ENCODE measurements at places on chromosomes 1 and 21.

- no peak for DNase-seq
Measured at GRCh38 chr1:244318512-244318911, 133.2 kb downstream of the ADSS2 start.

- DNase-seq = no peak
Measured at GRCh38 chr1:75171876-75172275, 37.7 kb downstream of the LHX8 start.

DNA sequence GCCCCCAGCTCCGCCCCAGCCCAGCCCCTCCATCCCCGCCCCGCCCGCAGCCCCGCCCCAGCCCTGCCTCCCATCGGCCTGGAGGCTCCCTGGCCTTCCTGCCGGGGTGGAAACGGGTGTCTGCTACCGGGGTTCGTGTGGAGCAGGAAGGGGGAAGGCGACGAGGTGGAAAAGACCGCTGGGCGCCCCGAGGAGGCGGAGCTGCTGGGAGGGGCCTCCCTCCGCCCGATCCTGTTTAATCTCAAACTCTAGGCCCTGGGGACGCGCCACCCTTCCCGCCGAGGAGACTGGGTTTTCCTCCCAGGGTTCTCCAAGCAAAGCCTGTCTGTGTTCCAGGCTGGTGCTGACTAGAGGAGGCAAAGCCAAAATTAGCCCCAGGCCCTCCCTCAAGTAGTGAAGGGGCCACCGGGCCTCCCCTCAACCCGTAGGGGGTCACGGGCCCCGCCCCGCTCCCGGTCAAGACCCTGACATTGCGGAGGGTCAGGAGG lies 16.2 kb upstream of the TTLL10 start:
- peak; percentile 44 for DNase-seq

DNA sequence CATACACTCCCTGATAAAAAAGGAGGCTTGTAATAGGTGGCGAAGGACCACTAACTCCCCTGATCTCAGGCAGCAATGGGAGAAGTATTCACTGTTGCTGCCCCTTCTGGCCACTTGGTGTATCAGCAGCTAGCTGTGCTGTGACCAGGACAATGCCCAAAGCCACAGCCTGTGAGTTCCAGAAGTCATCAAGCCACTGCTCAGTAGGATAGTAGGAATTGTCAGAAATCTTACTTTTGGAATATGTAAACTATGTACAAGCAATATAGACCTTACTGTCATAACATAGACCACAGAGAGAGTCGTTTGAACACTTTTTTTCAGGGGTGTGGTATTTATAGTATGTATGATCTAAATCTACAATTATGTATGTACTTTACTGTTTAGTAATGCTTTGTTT lies 248.3 kb upstream of the CAMK1G start:
- peak; percentile 20 for DNase-seq

GRCh38 chr1:47474278-47475193 lies 36.7 kb downstream of the FOXD2 start:
- no peak for DNase-seq

DNA sequence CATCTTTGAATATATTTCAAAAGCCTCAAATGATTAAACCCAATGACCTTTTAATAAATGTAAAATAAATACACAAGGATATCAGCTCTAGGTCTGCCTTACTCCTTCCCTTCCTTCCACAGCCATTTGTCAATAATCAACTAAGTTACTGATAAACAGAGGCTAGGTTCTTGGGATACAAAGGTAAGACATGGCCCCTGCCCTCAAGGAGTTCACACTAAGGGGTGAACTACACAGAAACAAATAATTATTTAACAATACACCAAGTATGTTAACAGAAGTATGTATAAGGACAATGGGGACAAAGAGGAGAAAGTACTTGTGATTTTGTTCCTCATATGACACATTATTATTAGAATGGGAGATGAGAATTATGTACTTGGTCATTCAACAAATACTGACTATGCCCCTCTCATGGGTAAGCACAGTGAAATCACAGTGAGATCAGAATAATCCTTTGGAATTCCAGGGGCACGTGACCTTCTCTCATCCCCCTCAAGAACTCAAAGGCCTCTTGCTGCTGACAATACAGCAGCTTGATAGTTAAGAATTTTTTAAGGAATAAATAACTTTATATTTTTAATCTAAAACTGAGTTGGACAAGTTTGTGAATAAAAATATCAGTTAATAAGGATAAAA lies 40.2 kb downstream of the ATP1B1 start:
- DNase-seq = no peak

DNA sequence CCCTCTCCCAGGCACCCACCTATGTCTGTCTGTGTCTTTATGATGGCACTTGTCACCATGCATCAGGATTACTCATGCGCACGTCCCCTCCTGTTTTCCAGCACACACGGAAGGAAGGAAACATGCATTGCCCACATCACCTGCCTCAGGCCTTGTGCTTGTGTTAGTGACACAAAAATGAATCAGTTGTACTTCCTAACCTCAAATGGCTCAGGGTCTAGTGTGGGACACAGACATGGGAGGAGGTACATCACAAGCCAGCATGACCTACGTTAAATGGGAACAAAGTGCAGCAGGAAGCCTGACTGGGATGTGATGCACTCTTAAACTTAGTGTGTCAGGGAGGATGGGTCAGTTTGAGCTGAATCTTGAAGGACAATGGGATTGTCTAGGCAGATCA lies 126.7 kb downstream of the TRABD2B start:
- no peak for DNase-seq

- DNase-seq = no peak
Measured at GRCh38 chr21:45747802-45748445, 104.4 kb downstream of the PCBP3 start.

DNA sequence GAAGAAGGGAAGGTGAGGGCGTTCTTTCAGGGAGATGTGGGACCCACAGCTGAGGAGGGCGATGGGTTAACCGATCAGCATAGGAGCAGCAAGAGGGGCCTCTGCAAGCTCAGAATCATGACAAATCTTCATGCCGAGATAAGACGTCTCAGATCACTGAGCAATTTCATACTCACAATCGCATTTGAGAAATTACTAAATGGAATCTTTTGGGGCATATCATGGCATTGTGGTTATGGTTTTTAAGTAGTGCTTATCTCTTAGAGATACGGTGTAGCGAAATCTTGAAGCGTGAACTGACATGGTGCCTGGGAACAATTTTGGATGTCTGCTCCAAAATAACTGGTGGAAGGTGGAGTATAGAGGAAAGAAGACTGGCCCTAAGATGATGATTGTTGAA lies 6.2 kb downstream of the TNNT2 start:
- no peak for DNase-seq

DNA sequence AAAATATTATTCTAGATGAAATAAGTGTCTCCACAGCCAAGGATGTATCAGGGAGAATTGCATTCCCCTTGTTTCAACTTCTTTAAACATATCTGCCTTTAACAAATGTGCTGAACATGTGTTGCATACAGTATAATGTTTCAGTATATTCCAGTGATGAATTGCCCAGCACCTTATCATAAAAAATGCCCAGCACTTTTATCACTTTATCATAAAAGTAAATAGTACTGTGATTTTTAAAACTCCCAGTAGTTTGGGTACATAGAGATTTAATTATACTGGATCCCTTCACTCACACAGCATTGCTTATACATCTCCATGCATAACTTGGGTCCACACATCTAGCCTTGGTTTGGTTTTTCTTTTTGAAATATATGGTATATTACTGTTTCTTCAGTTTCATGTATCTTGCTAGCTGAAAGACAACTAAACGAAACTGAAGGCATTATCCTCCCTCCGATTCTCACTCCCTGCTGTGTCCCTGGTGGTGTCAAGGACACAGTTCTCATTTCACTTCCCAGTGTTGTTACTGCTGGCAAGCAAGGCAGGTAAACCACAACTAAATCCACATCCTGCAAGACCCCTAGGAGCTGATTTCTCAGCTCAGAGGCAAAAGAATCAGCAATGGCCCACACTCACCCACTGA lies 118.2 kb upstream of the SLC44A3 start:
- no peak for DNase-seq

- DNase-seq = no peak
Measured at GRCh38 chr1:217230412-217230811, 400.5 kb downstream of the GPATCH2 start.

DNA sequence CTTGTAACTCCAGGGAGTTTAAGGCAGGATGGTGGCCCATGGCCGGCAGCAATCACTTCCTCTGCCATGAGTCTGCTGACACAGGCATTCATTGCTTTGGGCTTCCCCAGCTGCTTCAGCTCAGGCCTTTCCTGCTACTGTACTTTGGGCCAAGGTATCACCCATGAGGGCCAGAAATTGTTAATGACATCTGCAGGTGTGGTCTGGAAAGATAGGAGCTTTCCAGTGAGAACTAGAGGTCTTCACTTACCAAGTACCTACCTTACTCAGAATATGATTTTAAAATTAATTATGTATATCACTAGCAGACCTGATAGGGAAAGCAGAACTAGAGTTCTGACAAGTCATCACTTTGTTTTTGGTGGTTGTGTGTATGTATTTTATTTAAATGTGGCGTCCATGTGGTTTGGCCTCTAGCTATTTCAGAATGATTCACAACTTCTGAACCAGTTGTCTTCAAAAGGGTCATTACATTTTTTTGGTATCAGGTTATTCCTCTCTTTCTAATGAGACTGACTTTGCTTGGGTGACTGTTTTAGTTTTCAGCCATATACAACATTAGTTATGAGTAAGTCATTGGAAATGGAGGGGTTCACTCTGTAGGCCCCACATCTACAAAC lies 2.7 kb downstream of the RGL1 start:
- DNase-seq = no peak

DNA sequence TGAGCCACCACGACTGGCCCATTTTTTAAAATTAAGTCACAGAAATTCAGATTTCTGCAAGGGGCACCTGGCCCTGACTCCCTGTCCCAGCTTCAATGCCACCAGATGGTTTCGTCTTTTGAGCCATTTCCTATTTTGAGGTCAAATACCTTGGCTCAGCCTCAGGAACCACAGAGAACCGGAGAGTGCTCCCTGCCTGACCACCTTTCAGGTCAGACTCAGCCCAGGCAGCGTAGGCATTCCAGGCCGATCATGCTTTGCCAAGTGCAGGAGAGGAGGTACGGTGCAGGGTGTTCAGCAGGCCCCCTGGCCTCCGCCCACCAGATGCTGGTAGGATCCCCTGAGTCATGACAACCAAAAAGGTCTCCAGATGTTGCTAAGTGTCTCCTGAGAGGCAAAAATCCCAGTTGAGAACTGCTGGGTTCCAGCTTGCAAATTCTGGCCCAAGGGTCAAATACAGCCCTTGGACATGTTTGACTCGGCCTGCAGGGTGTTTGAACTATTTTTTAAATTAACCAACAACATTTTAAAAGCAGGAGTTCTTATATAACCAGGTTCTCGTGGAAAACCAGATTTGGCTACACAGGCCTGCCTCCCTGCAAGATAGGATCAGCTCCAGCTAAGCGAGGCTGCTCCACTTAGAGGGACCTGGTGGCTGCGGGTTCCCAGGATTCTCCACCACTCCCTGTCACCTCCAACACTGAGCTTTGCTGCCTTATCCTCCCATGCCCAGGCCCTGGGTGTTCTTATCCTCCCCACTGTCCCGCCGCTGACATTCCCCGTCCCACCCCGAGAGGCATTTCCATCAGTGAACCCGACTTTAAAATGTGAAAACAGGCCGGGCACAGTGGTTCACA lies 61.9 kb upstream of the TARDBP start:
- no peak for DNase-seq

DNA sequence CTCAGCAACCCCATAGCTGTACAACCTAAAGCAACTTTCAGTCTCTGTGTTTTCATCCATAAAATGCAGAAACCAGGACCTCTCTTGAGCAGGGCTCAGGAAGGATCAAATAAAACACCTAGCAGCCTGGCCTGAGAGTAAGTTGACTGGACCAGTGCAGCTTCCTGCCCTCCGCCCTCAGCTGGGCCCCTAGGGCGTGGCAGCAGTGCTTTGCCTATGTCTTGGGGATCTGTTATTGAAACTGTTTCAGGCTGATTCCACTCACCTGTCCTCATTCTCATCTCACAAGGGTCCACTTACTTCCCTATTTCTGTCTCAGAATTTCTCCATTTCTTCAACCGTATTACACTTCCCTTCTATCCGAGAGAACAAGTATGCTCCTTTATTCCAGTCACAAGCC lies 17.3 kb downstream of the LRRC42 start:
- peak; percentile 27 for DNase-seq

GRCh38 chr1:161930064-161930463 lies 93.6 kb downstream of the OLFML2B start:
- no peak for DNase-seq

DNA sequence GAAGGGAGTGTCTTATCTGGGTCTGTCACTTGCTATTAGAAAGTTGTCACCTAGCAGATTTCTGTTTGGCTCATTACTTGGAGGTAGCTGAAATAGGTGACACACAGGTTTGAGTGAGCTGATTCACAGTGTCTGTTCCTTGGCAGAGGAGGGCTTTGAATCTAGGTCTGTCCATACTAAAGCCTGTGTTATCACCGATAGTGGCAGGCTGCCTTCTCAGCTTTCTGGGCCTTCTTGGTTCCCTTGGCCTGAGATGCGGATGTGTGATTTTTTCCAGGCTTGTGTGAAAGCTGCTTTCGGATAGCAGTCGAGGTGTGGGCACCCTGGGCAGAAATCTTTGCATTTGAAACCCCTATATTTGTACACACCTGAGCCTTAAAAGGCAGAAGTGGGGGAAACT lies 73.9 kb downstream of the ACTL8 start:
- DNase-seq = no peak

GRCh38 chr1:108828074-108828961 lies 28.6 kb downstream of the AKNAD1 start:
- peak; percentile 71 for DNase-seq

DNA sequence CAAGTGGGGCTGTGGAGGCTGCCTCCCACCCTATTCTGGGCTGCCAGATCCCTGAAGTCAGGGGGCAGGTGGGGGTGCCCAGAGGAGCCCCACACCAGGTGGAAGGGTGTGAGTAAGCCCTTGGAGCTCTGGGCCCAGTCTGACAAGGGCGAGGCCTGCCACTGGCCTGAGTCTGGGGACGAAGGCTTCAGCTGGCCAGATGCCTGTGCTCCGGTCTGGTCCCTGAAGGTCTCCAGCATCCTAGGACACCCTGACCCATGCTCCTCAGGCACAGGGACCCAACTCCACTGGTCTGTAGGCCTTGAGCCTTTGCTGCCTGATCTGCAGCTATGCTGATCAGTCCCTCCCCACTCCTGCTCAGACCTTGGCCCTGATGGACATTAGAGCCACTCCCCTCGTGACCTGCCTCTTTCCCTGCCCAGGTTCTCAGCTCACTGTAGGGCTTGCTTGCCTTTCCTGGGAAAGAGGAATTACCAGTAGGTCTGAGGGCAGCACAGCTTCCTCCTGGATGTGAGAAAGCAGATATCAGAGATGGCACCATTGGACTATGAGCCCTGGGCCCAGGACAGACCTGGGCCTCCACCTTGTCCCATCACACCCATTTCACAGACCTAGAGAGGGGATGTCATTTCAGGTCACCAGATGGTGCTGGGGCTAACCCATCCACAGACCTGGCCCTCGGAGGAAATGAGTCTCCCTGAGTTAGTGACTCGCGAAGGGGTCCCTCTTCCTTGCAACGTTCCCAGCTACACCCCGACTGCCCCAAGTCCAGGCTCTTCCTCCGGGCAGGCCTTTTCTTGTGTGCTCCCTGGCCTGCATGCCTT lies 32.8 kb upstream of the CSF3R start:
- DNase-seq = no peak

DNA sequence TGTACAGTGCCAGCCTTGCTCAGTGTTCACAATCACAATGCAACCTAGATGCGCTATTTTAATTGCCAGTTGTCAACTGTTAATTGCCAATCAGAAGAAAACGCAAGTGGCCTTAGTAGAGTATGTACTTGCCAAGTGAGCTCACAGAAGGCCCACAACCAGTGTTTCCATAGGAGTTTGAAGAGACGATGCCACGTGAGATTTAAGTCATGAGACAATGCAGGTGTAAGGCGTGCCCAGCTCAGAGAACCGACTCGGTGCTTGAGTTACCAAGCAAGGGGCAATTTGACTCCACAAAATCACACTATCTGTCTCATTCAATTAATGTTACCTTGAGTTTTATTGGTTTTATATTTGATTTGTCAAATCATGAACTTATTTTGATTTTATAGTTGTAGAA lies 65.6 kb downstream of the TEX35 start:
- no peak for DNase-seq
